NCI-H748 treated with DMSO at 0.1 percent for 48 hours (cell line): ENCODE measurements at places on chromosomes 4 and X.
A peak's percentile ranks its signal among the peaks of the same experiment; 100 is the strongest.

DNA sequence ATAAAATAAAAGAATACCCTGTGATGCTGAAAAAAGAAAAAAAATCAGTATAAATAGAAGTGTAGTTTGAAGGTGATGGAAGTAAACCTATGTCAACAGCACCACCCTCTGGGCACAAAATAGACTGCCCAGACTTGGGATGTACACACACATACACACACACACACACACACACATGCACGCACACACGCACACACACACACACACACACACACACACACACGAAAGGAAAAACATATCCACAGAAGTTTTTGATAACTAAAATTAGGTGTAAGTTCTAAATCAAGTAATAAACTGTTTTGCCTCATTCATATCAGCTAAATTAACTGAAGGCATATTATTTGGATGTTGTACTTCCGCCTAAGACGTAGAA, 40.5 kb downstream of the ANXA5 start:
- DNase-seq, result peak; percentile 14

- no peak for DNase-seq
Observed at GRCh38 chrX:103624111-103624510, 4.7 kb upstream of the TCEAL1 start.

DNA sequence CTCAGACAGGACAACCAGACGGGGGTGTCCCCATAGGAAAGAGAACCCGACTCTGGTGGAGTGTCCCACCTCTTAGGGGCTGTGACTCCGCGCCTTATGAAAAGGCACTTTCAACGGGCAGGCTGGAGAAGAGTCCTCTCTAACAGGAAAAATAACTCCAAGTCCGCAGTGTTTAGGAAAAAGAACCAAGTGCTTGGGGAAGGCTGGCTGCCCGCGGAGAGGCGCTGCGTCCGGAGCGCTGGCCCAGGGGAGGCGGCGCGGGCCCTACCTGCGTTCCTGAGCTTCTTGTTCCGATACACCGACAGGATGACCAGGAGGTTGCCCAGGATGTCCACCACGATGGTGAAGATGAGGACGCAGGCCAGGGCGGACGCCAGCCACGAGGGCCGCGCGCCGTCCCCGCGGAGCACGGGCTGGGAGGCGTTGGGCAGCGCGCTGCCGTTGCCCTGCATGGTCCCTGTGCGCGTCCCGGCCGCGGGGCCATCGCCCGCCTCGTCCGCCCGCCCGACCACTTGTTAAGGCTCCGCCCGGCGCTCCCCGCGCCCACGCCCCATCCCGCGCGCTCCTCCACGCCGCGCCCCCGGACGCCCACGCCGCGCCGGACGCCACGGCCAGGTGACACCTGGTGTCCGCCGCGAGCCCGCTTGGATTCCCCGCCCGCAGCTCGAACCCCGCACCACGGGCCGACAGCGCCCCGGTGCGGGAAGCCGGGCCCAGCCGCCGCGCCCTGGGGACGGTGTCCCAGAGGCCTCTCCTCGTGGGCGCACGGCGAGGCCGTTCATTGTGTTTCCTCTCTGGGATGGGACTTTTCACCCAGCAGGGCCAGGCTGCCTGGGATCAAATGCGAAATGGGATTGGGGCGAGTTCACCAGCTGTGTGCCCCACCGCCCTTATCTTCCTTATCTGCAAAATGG, at the start of gene MTNR1A:
Gene MTNR1A, minus strand, starts transcription at position 654 of the 914 bp plus-strand sequence. Its CDS starts 202 bp downstream, at position 452.
- DNase-seq, result no peak

- no peak for DNase-seq
Observed at GRCh38 chr4:80228460-80228859, 31.2 kb downstream of the PRDM8 start.

- no peak for DNase-seq
Observed at GRCh38 chr4:149836546-149836945, 20.9 kb upstream of the IQCM start.

DNA sequence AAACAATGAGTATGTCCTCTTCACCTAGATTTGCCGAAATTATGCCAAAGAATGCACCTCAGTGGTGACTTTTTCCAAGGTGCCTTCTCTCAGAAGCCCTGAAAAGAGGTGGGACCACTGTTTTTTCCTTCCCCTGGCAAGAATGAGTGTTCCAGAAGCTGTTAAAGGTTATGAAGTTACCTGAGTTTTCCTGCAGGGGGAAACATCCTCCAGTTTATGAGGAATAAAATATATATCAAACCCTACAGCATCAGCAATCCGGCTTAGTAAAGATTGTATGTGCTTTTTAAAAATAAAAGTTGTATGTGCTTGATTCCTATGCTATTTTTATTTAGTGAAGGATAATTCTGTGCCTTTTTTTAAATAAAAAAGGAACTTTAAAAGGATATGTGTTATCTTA, 73.3 kb downstream of the RBM46 start:
- no peak for DNase-seq

DNA sequence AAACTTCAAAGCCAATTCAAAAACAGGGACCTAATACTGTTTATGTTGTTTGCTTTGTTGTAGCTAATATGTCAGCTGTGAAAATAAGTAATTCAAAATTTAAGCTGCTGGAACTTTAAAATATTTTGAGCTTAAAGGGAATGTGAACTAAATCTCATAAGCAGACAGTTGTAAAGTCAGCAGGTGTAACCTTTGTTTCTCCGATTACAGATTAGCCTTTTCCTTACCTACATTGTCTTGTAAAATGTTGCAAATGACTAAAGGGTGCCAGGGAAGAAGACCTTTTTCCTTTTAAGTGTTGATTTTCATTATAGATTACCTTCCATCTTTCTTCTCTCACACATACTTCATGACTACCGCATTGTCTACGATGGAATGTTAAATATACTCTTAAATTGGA, 405.1 kb downstream of the KCNIP4 start:
- DNase-seq, result no peak

DNA sequence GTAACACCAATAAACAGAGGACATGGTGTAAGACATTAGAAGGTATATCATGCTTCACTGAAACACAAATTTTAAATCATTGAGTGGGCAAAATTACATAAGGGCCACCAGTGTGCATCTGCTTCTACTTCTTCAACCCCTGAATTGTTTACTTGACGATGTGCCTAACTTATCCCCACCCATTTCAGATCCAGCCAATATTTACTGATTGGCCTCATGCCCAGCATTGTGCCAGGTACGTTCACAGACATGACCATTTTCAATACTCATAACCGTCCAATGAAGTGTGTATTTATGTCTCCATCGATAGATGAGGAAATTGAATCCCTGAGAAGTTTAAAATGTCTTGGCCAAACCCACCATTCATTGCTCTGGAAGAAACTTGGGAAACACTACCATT, 208.3 kb upstream of the MID1 start:
- peak; percentile 90 for DNase-seq

DNA sequence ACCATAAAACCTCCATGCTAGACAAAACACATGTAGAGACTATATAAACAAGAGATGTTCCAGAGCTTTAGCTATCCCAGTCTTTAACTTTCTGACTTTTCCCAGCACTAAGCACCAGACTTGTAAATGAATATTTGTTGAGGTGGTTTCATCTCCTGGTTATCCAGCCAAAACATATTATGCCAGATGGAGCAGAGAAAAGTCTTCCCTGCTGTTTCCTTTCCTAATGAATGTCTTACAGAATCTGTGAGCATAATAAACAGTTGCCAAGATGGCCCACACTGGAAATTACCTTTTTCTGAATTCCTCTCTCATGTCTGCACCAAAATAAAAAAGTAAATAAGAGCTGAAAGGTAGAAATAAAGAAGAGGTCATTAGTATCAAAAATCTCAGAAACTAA, 159.2 kb downstream of the TECRL start:
- DNase-seq, result no peak

- no peak for DNase-seq
Observed at GRCh38 chr4:2651546-2651945, 104.6 kb downstream of the TNIP2 start.

GRCh38 chr4:47913861-47914219, 543 bp downstream of the NFXL1 start:
- peak; percentile 22 for DNase-seq

GRCh38 chrX:66014084-66014483, 25.8 kb downstream of the VSIG4 start:
- no peak for DNase-seq

GRCh38 chr4:140198942-140199341, 45.0 kb upstream of the MAML3 start:
- no peak for DNase-seq

- no peak for DNase-seq
Observed at GRCh38 chr4:4872314-4872903, 12.9 kb downstream of the MSX1 start.

- DNase-seq, result no peak
Observed at GRCh38 chr4:41204400-41204978, 9.9 kb downstream of the APBB2 start.

- DNase-seq, result no peak
Observed at GRCh38 chr4:138845054-138845453, 170.5 kb upstream of the NOCT start.

DNA sequence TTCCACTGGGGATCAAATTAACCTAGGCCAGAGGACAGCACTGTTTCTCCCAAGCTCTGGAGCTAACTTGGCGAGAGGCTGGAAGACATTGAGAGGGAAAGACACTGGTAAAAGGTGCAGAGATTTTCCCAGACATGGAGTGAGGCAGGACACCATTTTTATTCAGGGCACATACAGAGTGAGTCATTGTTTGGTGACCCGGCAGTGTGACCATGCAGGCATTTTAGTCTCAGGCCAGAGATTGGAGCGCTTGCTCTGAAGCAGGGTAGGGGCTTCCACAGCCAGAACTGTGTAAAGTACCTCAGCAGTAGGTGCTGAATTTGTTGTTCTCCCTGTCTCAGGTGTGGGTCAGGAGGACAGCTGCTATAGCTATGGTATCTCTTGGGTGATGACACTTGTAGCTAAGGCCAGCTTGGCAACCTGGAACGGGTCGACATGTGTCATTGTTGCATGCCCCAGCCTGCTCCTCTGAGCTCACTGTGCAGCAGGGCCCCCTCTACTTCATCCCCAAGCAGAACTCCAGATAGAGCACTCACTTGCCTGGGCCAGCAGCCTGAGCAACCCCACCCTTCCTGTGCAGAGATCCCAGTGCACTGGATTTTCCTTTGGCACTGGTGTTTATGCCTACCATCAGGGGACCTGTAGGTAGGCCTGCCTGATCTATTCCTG, 79.8 kb upstream of the ATP8A1 start:
- DNase-seq, result no peak

GRCh38 chr4:2500547-2500946, 31.6 kb downstream of the RNF4 start:
- DNase-seq, result no peak

- no peak for DNase-seq
Observed at GRCh38 chr4:38155589-38156294, 195.5 kb downstream of the PTTG2 start.

GRCh38 chr4:114727461-114727860, 128.9 kb downstream of the UGT8 start:
- DNase-seq, result no peak

DNA sequence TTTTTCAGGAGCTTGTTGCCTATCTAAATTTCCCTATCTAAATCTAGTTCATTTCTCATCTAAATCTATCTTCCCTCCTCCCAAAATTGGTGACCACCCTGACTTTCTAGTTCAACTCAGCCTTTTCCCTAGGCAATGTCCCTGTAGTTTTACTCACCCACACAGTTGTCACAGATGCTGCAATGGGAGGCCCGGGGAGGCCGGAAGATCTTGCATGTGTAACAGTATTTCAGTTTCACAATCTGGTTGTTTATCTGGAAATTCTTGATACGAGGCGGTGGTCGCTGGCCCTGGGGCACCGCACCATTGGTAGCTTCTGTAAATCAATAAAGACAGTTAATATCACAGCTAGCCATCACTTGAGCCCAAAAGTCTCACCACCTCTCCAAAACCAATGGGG, 20.2 kb downstream of the ZDHHC9 start:
- DNase-seq, result no peak

DNA sequence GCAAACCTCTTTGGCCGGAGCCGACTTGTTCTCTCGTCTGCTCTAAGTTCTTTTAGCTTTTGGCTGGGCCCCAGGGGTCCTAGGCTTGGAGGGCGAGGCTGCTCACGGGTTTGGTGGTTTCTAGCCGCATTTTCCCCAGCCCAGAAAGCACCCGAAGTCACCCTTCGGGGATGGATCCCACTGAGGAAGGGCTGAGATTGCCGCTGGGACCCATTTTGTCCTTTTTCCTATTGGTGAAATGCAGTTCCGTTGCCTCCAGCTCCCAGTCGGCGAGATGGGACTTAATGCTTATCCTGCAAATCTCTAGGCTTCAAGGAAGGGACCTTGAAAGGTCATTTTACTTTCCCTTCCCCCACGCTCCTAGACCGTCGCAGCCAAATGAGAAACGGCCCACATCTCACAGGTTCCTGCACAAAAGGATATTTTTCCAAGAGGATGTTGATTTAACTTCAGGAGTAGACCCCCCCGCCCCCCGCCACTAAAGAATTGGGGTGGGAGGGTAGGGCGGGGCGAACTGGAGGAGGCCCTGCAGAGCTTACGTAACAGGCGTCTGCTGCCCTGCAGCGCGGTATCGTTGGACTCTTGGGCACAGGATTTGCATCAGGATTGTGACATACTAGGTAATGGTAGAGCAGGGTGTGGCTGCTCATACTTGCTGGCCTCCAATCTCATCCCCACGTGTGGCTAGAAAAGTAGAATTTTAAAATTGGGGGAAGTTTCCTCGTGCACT, 564 bp downstream of the PGK1 start:
- peak; percentile 31 for DNase-seq

DNA sequence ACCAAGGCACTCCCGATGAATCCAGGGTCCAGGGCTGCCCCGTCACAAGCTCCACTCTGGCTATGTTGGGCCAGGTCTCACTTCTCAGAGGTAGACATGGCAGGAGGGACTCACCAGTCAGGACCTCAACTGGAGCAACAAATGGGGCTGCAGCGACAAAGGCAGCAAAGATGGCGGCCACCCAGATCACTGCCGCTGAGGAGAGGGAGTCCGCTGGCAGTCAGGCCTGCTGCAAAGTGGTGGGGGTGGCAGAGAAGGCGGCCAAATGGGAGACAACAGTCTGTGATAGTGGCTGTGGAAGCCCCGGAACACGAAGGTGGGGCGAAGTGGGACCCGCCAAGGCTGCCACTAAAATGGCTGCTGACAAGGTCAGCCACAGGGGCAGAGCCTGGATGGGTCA, 143.3 kb upstream of the RADX start:
- DNase-seq, result no peak

- no peak for DNase-seq
Observed at GRCh38 chr4:109658871-109659410, 44.3 kb downstream of the CASP6 start.

DNA sequence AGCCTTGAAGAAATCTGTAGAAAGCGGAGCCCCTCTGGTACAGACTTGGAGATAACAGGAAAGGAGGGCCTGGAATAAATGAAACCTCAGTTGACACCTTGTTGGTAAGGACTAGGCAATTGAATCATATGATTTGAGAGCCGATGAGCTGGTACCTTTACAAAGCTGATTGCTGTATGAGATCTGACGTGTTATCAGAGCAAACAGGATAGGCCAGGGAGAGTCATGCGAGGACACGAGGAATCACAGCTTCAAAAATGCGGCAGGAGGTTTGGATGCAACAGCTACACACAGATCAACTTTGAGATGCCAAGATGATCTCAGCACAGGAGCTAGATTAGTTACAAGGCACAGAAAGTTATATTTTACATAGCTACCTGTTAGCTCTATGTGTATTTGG, 7.4 kb upstream of the SLC10A4 start:
- DNase-seq, result no peak

- no peak for DNase-seq
Observed at GRCh38 chr4:104352211-104352610, 142.5 kb downstream of the CXXC4 start.

GRCh38 chrX:2432298-2432863, 68.4 kb downstream of the DHRSX start:
- no peak for DNase-seq

GRCh38 chr4:9969526-9970398, 51.5 kb downstream of the SLC2A9 start:
- no peak for DNase-seq
